Erythroblast (primary cell): ENCODE measurements at places on chromosomes 16 and 17.
A peak's percentile ranks its signal among the peaks of the same experiment; 100 is the strongest.

DNA sequence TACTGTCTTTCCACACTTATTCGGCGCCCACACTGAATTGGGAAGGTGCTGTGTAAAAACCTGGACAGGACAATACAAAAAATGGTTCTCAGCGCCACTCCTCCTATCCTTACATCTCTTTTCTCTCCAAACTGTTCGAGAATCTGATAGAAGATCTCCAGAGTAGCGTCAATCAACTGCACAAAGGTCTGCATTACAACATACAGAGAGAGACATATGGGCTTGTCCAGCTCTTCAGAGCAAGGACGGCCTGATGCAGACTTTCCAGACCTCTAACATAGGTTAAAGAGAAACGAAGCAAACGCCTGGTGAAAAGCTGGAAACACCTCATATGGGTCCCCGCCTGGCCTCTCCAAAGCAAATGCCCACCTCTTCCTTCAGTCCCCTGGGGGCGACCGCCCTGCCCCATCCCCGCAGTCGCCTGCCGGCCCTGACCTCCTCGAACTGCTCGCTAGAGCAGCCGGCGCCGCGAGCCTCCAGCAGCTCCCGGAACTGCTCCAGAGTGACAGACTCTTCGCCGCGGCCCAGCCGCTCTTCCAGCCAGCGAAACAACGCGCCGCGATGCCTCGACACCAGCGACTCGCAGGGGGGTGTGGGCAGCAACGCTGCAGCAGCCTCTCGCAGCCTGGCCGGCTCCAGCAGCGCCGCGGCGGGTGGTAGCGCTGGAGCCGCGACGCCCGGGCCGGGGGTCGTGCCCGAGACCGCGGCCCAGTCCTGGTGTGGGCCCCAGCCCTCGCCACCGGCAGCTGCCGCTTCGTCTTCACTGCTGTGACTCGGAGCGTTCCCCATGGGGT lies 526 bp downstream of the ZZEF1 start:
- peak; percentile 79 for DNase-seq

DNA sequence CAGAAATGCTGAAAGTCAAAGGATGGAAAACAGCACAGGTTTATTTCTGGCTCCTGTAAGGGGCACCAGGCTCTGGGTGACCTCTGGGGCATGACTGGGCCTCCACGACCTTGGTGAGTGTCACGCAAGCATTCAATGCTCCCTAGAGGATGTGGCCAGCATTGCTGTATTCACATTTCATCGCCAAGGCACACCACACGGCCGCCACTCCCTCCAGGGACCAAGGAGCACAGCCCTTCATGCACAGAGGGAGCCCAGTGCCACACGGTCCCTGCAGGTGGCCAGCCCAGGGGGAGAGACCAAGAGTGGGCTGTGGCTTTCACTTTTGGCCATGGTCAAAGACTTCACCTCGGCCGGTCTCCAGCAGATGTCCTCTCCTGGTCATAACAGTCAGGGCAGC lies 137.4 kb upstream of the TNRC6C start:
- no peak for DNase-seq

- DNase-seq = no peak
Observed at GRCh38 chr17:10337136-10337535, 35.7 kb downstream of the MYH13 start.

GRCh38 chr17:79335456-79335855 lies 260.8 kb downstream of the ENGASE start:
- no peak for DNase-seq

- no peak for DNase-seq
Observed at GRCh38 chr16:29641561-29641960, 21.5 kb upstream of the SPN start.

- DNase-seq = peak; percentile 89
Observed at GRCh38 chr17:15957206-15957605, 12.3 kb downstream of the ADORA2B start.

DNA sequence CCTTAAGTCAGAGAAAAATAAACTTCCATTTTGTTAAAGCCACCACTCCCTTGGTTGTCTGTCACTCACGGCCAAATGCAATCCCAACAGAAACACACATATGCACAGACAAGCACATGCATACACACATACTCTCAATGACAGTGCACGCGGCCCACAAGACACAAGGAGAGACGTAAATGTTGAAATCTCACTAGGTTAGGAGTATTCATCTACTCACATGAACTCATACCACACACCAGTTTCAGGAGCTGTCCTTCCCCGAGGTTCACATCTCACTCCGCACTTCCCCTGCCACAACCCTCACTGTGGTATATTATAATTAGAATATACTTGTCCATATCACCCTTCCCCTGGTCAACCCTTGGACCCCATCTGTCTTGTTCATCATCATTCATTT lies 30.5 kb upstream of the CRYBA1 start:
- DNase-seq = no peak

GRCh38 chr16:12447556-12447955 lies 356.1 kb downstream of the CPPED1 start:
- DNase-seq = no peak

- no peak for DNase-seq
Observed at GRCh38 chr17:74796866-74797265, 20.7 kb upstream of the NAT9 start.

GRCh38 chr16:70737377-70738082 lies 51.7 kb upstream of the MTSS2 start:
- DNase-seq = no peak

DNA sequence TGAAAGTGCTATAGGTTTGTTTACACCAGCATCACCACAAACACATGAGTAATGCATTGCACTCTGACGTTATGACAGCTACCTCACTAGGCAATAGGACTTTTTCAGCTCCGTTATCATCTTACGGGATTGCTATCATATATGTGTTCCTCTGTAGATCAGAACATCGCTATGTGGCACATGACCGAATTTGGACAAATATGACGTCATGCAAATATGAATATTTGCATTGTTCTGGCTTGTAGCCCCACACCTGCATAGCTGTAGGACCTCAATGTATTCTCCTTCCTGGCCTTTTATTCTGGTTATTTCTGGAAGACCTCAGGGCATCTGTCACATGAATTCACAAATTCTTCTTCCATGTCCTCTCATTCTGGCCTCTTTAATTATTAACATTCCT lies 393.2 kb downstream of the CDH13 start:
- DNase-seq = no peak

- no peak for DNase-seq
Observed at GRCh38 chr16:30757316-30757715, 4.5 kb downstream of the CFAP119 start.
